ENCODE measurements at places on chromosomes 2 and 18.

DNA sequence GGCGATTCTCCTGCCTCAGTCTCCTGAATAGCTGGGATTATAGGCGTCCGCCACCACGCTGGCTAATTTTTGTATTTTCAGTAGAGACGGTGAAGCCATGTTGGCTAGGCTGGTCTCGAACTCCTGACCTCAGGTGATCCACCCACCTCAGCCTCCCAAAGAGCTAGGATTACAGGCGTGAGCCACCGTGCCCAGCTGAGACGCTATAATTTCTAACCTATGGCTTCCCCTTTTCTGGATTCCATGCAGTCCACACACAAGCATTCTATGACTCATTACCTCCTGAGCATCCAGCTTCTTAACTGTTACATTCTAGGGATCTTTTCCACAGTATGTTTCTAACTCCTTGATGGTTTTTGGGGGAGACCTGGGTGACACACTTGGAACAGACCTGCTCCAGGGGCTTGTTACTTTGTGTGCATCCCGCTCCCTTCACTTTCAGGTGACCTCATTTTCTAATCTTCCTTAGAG is 11.8 kb upstream of the KCMF1 start:
- no peak for DNase-seq

DNA sequence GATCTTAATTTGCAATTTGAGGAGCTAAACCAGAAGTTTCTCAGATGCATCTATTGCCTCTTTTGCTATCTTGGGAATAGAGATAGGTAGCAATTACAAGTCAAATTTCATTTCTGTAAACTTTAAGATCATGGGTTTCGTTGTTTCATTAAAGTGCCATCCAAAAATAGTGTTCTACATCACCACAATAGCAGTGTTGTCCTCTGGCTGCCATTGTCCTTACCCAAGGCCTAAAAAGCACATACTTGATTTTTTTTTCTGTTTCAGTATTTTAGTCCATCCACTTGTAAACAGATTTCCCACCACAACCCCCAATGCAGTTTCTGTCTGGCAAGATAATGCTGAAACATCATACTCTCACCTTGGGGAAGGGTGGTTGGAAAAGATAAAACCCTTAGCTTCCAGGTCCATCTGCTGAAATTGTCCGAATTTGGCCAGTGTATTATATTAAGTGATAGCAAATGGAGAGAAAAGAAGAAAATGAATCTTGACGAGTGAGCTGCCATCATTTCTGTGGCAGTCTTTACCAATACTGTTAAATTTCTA is 136.2 kb downstream of the LCLAT1 start:
- DNase-seq = no peak

GRCh38 chr2:236601316-236602202 is 31.9 kb downstream of the ACKR3 start:
- peak; percentile 59 for DNase-seq

GRCh38 chr2:150610670-150611279 is 123.3 kb upstream of the RND3 start:
- peak; percentile 22 for DNase-seq

DNA sequence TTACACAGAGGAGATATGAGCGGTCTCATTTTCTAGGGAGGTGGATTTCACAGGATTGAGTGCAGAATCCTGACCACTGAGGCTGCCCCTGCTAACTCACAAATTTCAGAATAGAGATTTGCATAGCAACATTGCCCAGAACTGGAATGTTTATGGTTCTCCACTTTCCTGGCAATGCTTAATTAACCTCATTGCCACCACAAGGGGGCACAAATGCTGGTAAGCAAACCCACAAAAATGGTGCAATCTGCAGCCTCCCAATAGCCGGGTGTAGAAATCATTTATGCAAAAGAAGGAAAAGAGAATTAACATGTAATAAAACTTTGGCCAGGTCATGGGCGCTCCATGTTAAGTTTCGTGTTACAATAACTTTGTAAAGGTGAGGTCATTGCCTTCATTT is 112.4 kb downstream of the CYRIA start:
- DNase-seq = no peak

GRCh38 chr18:45635893-45636509 is 20.7 kb downstream of the SLC14A2 start:
- DNase-seq = no peak

- peak; percentile 14 for DNase-seq
Observed at GRCh38 chr18:60322591-60322990, 50.0 kb downstream of the MC4R start.

GRCh38 chr2:106034325-106034724 is 159.8 kb downstream of the UXS1 start:
- DNase-seq = no peak

- DNase-seq = no peak
Observed at GRCh38 chr2:34474646-34475045, 875.5 kb upstream of the FAM98A start.

DNA sequence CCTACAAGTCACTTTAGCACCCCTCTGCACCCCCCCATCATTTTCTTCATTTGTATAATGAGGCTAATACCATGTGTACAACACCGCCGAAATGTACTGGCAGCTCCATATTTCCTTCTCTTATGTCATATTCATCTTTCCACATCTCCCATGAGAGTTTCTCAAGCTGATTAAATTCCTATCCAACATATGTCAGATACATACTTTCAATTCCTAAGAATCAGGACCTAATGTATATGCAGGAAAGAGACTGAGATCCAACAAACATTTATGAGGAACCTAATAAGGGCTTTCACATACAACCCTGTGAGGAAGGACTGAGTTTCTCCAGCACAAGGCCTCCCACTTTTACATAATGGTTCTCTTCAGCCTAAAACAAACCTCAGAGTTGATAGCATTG is 41.9 kb downstream of the PRKD3 start:
- DNase-seq = no peak

DNA sequence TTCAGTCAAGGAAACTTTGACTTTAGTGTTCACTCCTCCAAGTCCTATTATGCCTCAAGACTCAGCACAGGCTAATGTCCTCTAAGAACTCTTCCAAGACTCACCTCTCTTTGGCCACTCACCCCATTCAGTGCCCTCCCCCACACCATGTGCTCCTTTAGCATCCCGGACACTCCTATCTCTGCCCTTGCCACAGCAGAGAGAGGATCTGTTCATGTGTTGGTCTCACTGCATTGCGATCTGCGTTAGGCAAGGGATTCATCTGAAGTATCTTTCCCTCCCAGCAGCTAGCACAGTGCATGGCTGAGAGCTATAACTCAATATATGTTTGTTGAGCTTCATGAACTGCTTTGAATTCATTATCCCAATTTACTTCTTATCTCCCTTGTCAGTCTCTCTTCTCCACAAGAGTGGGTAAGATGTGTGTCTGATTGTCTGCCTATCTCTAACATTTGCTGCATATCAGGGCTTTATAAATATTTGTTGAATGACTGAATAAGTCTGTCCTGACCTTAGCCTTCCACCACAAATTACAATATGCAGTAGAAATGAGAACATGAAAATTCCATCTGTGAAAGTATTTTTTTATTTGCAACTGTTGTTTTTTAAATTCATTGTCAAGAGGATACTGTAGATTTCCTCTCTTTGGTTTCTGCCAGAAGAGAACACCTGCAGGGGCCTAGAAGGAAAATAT is 179.9 kb upstream of the NCKAP5 start:
- DNase-seq = no peak

DNA sequence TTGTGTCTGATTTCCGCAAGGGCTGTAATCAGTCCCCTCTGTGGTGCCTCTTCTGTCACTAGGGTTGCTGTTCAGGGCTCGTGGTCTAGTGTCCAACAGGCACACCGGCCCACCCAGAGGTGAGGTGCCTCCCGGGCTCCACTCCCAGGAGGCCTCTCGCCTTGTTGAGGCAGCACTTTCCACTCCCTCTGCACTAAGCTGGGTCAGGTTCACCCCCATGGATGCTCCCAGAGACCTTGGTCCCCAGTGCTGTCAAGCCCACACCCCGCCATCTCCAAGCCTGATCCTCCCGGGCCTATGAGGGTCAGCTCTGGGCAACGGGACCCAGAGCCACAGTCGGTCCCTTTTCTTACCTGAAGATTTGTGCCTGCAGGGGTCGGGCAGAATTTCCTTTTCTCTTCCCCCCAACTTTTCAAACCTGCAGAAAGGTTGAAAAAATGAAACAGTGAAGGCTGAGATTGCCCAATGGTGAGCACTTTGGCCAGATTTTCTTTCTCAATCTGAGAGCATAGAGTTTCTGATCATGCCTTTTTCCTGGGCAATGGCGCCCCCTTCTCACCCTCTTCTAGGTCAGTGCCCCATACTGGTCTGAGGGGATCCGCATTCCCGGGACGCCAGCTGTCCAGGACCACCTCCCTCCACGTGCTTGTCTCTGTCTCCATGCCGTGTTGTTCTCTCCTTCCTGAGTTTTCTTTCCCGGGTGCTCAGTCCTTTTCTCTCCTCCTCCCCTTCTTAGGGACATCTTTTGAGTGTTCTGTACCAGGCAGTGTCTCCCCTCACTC is 148.0 kb downstream of the ASB1 start:
- DNase-seq = no peak

DNA sequence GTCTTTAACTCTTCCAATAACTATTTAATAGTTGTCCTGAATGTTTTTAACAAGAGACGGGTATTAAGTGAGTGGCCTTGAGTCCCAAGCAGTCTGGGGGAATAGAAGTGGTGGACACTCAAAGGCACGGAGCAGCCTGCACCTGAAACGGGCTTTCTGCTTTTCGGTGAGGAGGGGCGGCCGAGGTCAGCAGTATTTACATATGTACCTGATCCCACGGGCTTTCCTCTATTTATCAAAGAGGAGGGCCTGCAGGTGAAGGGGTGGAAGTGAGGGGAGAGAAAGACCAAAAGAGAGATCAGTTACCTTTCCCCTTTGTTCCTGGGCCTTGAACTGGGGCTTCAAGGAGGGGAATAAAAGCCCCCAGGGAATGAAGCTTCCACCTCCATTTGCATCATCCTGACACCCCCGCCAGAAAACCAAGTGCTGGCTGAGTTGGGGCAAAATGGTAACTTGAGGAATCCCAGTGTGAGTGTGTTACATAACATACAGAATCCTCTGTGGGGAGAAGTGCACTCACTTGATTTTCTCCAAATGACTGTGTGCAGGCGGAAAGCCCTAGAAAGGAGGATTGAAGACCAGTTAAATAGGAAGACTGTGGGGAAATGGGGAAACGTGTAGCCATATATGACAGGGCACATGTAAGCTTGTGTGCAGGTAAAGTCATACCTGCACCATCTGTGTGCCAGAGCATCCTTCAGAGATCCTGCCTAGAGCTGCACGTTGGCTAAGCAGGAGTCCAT is 12.4 kb downstream of the POU3F3 start:
- DNase-seq = no peak

DNA sequence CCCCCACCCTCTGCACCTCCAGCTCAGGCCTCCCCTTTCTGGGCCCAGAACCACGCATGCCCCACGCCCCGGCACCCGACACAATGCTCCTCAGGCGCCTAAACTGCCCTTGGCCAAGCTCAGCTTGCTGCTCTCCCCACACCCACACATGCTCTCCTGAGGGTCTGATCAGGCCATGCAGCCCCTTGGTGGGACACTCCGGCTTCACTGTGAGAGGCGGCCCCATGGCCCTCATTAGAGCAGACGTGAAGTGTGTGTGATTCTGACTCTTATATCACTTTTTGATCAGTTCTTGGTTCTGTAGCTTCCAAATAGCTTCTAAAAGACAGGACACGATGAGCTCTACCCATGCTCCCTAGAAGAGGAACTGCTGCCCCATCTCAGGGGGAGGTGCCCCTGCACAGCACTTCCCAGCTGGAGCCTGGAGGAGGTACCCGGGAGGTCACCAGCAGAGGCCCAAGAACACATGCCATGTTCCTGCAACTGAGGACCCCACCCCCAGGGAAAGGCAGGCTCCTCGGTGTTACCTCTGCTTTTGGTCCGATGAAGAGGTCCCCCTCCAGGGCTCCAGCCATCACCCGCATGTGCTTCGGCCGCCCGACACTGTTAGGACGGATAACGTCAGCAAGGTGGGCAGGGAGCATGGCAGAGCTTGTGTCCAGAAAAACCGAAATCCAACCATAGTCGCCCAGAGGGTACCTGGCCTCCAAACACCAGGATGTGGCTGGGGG is 3.6 kb downstream of the ACTR1B start:
- no peak for DNase-seq

DNA sequence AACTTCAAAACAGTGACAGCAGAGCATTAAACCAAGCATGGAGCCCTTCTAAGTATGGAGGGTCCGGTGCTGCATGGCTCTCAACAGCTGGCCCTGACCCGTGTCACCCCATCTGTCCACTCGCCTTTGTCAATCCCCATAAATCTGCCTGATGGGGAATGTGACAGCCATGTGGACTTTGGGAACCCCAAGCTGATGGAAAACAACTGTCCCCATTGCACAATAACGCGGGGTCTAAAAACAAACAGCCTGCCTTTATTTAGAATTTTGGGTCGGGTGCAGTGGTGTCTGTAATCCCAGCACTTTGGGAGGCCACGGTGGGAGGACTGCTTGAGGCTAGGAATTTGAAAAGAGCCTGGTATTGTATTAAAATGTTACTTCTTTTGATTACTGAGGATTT is 17.1 kb upstream of the THADA start:
- DNase-seq = no peak

GRCh38 chr2:189581354-189582139 is 961 bp upstream of the SLC40A1 start:
- DNase-seq = no peak

GRCh38 chr18:76370201-76370600 is 124.8 kb downstream of the ZNF516 start:
- DNase-seq = no peak
